ENCODE measurements at places on chromosomes 16 and 17.

GRCh38 chr16:19542138-19542821 lies 13.2 kb upstream of the VPS35L start:
- no peak for DNase-seq

GRCh38 chr17:46124695-46125592 lies 68.3 kb downstream of the KANSL1 start:
- peak; percentile 5 for DNase-seq

DNA sequence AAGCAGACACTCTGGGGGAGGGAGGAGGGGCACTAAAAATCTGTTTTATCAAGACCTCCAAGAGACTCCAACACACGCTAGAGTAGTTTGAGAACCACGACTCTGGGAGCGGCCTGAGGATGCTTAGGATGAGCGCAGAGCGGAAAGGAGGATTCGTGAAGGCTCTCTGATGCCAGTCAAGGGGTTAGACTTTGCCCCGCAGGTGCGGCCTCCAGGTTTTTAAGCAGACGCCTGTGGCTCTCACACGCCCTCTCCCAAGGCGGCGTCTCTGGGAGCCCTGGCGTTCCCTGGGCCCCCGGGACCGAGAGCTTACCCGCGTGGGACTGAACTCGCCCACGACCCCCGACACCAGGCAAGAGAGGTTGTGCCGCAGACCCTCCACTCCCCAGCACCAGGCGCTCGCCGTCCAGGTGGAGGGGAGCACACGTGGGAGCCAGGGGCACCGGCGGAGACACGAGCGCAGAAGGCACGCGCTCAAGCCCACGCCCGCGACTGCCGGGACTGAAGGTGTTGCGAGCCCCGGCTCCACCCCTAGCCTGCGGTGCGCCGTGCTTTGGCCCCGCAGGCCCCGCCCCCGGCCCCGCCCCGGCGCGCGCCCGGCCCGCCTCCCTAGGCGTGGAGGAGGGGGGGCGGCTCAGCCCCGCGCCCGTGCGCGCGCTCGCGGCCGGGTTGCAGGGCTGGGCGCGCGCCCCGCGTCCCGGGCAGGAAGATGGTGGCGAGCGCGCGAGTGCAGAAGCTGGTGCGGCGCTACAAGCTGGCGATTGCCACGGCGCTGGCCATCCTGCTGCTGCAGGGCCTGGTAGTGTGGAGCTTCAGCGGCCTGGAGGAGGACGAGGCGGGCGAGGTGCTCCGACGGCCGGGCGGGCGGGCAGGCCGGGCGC lies at the start of gene XYLT2:
Gene XYLT2 (plus strand): TSS at position 695 of the 881 bp plus-strand sequence. CDS start 15 bp downstream, at position 710.
- peak; percentile 96 for DNase-seq

DNA sequence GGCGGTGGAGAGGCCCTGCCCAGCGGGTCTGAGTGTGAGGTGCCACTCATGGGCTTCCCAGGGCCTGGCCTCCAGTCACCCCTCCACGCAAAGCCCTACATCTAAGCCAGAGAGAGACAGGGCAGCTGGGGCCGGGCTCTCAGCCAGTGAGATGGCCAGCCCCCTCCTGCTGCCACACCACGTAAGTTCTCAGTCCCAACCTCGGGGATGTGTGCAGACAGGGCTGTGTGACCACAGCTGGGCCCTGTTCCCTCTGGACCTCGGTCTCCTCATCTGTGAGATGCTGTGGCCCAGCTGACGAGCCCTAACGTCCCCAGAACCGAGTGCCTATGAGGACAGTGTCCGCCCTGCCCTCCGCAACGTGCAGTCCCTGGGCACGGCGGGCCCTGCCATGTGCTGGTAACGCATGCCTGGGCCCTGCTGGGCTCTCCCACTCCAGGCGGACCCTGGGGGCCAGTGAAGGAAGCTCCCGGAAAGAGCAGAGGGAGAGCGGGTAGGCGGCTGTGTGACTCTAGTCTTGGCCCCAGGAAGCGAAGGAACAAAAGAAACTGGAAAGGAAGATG lies 11.2 kb downstream of the VASN start:
- DNase-seq = peak; percentile 44

DNA sequence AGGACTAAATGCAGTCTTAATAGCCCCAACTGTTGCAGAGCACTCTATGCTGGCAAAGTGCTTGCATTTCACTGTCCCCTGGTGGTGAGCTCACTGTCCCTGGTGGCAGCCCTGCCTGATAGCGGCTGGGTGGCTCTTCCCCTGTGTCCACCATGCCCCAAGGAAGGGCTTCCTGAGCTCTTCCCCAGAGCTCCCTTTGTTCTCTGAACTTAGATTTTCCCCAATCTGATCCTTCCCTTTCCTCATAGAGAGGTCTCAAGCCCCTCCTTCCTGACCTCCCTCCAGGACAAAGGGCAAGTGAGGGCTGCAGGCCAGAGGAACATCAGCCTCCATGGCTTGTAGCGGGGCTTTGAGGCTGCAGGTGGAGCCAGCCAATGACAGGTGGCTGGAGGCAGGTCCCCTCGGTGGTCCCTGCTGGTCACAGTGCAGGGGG lies 17.0 kb downstream of the BEAN1 start:
- peak; percentile 68 for DNase-seq

DNA sequence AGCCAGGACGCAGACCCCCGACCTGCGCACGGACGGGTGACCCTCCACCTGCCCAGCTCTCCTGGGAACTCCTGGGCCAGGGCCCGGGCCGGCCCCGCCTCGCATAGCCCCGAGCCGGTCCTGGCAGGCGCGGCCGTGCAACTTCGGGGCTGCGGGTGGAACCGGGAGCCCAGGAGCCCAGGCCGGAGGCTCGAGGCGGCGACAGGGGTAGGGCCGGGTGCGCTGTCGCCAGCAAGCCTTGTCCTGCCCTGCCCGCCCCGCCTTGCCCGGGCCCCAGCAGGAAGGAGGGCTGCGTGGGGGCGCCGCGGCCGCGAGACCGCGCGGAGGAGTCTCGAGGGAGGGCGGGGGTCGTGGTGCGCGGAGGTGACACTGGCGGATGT lies 408 bp downstream of the LMF1 start:
- DNase-seq = no peak

DNA sequence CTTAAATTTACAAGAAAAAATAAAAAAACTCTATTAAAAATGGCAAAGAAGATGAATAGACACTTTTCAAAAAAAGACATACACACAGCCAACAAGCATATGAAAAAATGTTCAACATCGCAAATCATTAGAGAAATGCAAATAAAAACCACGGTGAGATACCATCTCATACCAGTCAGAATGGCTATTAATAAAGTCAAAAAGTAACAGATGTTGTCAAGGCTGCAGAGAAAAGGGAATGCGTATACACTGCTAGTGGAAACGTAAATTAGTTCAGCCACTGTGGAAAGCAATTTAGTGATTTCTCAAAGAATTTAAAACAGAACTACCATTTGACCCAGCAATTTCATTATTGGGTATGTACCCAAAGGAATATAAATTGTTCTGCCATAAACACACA lies 31.4 kb downstream of the CAPNS2 start:
- DNase-seq = no peak

DNA sequence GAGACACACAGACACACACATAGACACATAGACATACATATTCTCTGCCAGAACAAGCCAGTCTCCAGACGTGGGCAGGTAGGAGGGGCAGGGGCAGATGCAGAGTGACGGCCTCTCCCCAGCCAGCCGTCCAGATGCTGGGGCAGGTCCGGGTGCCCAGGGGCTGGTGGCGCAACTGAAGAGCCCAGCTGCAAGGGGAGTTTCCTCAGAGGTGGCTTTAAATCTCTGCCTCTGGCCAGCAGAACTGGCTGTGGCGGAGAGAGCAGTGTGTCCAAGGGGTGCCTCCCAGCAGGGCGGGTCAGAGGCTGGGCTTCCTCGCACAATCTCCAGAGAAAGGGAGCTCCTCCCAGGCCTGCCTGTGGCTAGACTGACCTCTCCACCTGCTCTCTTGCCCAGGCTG lies 9.4 kb upstream of the GCGR start:
- peak; percentile 77 for DNase-seq

- DNase-seq = no peak
These were observed 3.3 kb upstream of the RNF112 start for GRCh38 chr17:19407601-19408345.

GRCh38 chr17:2250140-2251095 lies 53.2 kb downstream of the SMG6 start:
- DNase-seq = no peak

DNA sequence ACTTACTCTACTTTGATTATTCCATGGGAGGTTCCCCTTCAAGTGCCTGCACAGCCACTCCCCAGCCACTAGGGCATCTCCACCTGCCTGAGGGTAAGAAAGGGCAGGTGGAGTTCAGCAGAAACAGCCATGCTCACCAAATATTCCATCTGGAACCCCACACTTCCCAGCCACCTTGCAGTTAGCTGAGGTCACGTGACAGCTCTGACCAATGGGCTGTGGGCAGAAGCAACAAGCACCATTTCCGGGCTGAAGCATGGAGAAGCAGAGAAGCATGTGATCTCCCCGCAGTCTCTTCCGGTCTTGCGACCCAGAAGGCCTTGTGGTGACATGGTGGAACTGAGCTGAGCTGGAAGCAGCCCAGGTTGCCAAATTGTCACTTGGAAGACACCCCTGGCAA lies 108.6 kb downstream of the CCT6B start:
- DNase-seq = peak; percentile 79

DNA sequence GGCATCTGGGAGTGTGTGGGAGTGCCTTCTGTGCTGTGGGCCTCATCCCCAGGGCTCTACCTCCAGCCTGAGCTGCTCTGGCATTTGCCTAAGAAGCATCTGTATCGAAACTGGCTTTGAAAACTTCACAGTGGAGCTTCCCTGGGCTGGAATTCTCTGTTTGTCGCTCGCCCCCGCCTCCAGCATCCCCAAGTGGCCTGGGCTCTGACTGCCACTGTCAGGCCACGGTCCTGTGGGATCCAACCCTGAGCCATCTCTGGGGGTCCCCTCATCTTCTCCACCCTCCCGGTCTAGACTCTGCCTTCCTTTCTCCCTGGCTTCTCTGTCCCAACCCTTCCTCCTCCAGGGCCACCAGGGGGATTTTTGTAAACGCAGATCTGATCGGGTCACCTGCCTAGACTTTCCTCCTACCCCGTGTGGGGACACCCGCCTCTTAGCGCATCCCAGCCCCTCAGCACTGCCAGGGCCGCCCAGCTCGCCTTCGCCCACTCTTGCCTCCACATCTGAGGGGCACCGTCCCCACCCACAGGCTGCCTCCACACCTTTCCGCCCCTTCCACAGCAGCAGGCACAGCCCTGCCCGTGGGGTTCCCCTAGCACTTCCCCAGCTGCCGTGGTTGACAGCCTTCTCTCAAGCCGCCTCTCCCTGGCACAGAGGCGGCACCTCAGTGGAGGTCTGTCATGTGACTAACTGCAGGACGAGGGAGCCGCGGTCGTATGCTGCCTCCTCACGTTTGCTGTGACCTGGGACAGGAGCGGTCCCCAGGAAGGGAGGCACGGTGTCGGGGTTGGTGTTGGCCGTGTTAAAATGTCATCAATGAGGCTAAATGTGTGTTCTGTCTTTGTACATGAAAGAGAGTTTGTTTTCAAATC lies 12.0 kb downstream of the TBC1D24 start:
- no peak for DNase-seq

DNA sequence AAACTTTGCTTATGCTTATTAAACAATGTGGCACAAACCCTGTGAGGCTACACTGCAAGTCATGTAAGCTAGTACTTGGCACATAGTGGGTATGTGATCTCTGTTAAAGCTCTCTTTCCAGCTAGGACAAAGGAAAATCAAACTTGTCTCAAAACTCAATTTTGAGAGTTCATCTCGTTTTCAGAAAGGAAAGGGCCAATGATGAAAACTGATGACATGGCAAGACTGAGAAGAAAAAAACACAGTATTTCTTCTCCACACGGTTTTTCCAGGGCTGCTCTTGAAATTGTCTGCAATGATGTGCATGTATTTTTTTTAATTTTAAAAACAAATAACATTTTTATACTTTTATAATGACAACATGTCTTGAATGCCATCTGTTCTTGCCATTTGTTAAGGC lies 389.8 kb downstream of the CA10 start:
- no peak for DNase-seq

DNA sequence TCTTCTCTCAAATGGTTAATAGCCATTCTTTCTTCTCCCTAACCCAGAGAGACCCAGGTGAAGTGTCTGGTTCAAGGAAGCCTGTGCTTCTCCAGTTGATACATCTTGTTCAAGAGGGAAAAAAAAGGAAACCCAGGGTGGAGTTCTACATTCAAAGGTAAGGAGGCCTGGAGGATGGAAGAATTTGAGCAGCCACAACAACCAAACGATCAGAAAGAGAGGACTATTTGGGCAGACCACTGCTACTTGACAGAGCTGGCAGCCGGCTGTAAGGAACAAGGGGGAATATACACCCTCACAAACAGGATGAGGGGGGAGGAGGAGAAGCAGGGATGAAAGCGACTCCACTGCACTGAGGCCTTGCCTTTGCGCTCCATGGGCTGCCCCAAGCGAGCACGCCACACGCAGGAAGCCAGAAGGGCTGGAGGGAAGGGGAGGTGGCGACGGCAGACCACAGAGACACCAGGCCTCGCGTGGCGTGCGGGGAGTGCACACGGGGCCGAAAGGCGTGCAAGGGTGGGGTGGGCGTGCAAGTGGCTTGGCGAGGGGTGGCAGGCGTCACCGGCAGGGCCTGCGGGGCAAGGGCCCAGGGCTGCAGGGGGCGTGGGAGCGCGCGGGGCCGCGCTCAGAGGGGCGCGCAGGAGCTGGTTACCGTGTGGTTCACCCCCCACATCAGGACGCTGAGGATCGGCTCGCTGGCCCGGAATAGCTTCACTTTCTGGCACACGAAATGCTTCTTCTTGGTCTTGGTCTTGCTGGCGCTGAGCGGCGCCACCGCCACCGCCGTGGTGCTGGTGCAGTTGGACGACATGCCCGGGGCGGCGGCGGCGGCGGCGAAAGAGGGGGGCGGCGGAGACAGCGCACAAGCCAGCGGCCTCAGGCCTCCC lies 499 bp downstream of the PIP4K2B start:
- DNase-seq = peak; percentile 79

GRCh38 chr16:11345040-11345862 lies at the start of gene RMI2:
RMI2 (plus strand) TSS chr16:11345459; CDS start chr16:11345472, 13 bp downstream.
- DNase-seq = peak; percentile 98

GRCh38 chr16:12386192-12386591 lies 409.7 kb downstream of the SNX29 start:
- peak; percentile 67 for DNase-seq

DNA sequence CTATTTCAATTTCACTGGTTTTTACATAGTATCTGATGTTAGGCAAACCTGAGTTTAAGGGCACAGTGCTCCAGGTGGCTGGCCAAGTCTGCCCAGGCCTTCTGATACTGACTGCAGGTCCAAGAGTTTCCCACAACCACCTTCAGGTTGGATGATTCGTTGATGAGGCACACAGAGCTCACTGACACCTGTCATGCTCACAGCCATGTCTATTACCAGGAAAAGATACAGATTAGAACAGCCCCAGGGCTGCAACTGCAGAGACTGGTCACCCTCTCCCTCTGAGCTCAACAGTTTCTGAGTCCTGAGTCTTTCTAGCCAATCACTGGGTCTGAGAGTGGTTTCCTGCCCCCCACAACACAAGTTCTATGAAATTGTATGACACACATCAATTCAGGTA lies 37.2 kb downstream of the MEAK7 start:
- DNase-seq = no peak

DNA sequence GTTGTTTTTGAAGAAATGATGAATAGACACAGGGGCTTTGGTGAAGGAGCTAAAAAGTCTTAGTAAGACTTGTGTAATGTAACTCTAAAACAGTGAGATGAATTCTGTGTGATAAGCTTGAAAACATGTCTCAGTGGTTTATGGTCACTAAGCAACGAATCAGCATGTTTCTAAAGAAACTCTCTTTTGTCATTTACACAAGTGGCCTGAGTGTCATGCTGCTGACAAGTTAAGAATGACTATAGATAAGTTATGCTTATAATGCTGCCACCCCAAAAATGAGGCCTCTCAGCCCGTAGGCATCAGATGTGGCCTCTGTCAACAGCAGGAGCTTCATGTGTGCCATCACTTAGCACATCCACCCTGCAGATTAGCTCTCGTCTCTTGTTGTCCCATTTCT lies 8.7 kb downstream of the COX10 start:
- no peak for DNase-seq

GRCh38 chr17:35214192-35214591 lies 20.0 kb upstream of the SLC35G3 start:
- no peak for DNase-seq

Data from endodermal cell (in vitro differentiated cells).